ENCODE measurements at places on chromosomes 4 and X. TPM values are rescaled to one million over a fixed set of nuclear protein-coding genes. Genes with fewer than 3 reads are reported as not detected.

SASH3 gene
- total RNA-seq, result not detected

DNA sequence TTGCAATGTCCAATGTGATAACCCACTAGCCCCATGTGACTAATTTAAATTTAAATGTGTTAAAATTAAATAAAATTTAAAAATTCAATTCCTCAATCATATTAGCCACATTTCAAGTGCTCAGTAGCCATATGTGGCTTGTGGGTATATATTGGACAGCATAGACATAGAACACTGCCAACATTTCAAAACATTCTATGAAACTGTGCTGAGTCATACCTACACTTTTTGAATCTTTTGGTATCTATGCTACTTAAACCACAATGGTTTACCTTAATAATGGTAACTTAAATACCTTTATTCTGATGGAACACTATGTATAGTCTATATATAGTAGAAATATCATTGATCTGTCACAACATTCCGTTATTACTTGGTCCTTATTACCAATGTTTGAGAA is 223.4 kb upstream of the ATOH1 start:
- no peaks in the 10 kb centered on the region for H3K36me3 ChIP-seq
- no peaks in the 10 kb centered on the region for H3K27me3 ChIP-seq
- no peak overlapping the region for H3K4me3 ChIP-seq
- no peak overlapping the region for H3K27ac ChIP-seq
- no peak for DNase-seq

GRCh38 chr4:107036584-107037198 is 578 bp upstream of the DKK2 start:
- H3K4me3 ChIP-seq, result peak overlapping the region; percentile 98
- H3K4me1 ChIP-seq, result peaks cover 44% of the 10 kb centered on the region
- H3K36me3 ChIP-seq, result no peaks in the 10 kb centered on the region
- peak; percentile 75 for DNase-seq

GRCh38 chr4:182225257-182225852 is 17.8 kb upstream of the TENM3 start:
- no peak overlapping the region for H3K4me3 ChIP-seq
- no peak for DNase-seq
- no peak overlapping the region for H3K27ac ChIP-seq

DNA sequence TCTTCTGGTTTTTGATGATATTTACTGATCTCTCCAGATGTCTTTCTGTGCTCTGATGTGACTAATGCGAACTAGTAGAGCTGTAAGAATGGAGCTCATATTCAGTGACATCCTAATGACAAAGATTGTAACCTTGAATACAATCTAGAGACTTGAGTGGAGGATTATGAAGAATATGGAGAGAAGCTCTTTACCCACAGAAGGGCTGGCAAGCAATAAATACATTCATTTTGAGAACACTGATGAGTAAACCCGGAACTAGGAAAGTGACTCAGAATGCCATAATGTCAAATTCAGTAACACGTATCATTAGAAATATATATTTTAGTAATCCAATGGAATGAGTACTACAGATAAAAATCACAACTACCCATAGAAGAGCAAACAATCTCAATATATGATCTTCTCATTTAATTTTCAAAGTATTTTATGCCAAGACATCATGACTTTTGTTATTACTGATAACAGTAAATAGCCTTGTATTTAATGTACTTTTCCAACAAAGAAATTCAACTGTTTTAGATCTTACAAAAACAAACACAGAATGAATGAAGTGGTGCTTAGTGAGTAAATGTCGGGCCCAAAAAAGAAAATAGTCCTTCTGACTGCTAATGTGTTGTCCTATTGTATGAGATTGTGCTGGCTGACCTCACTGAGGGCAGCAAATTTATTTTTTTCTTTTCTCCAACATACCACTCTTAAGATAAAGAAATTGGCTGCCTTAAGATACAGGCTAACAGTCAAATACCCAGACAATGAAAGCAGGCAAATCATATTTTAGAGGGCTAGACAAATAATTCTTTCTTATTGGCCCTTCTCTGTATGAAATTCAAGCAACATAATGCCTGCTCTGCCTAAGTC is 49.2 kb upstream of the HDAC8 start:
- peaks cover 30% of the 10 kb centered on the region for H3K4me1 ChIP-seq
- H3K27me3 ChIP-seq, result no peaks in the 10 kb centered on the region
- peak overlapping the region; percentile 28 for H3K27ac ChIP-seq
- H3K36me3 ChIP-seq, result no peaks in the 10 kb centered on the region
- no peak for DNase-seq
- H3K4me3 ChIP-seq, result no peak overlapping the region

GRCh38 chrX:134948333-134949241 is 42.2 kb upstream of the SMIM10 start:
- no peaks in the 10 kb centered on the region for H3K27me3 ChIP-seq
- H3K27ac ChIP-seq, result peak overlapping the region; percentile 52
- H3K4me1 ChIP-seq, result no peaks in the 10 kb centered on the region
- H3K36me3 ChIP-seq, result no peaks in the 10 kb centered on the region

GRCh38 chr4:150942539-150942938 is 72.5 kb downstream of the LRBA start:
- no peak overlapping the region for H3K4me3 ChIP-seq
- DNase-seq, result no peak
- H3K36me3 ChIP-seq, result no peaks in the 10 kb centered on the region
- H3K4me1 ChIP-seq, result peaks cover 4% of the 10 kb centered on the region
- no peak overlapping the region for H3K27ac ChIP-seq
- no peaks in the 10 kb centered on the region for H3K27me3 ChIP-seq

SH2D1A gene
- total RNA-seq, result not detected

RPS6KA6 gene
- total RNA-seq, result 2.7 TPM

GRCh38 chrX:49876750-49877149 is 2.5 kb upstream of the USP27X start:
- no peak for DNase-seq
- peaks cover 2% of the 10 kb centered on the region for H3K36me3 ChIP-seq
- no peak overlapping the region for H3K27ac ChIP-seq
- H3K4me3 ChIP-seq, result no peak overlapping the region
- H3K27me3 ChIP-seq, result no peaks in the 10 kb centered on the region

- no peak overlapping the region for H3K4me3 ChIP-seq
- peak overlapping the region; percentile 30 for H3K27ac ChIP-seq
- peaks cover 6% of the 10 kb centered on the region for H3K27me3 ChIP-seq
- no peak for DNase-seq
- peaks cover 10% of the 10 kb centered on the region for H3K4me1 ChIP-seq
- H3K36me3 ChIP-seq, result no peaks in the 10 kb centered on the region
Observed at GRCh38 chr4:76365636-76366035, 55.3 kb downstream of the CCDC158 start.

MAOB gene
- 3.2 TPM for total RNA-seq

DNA sequence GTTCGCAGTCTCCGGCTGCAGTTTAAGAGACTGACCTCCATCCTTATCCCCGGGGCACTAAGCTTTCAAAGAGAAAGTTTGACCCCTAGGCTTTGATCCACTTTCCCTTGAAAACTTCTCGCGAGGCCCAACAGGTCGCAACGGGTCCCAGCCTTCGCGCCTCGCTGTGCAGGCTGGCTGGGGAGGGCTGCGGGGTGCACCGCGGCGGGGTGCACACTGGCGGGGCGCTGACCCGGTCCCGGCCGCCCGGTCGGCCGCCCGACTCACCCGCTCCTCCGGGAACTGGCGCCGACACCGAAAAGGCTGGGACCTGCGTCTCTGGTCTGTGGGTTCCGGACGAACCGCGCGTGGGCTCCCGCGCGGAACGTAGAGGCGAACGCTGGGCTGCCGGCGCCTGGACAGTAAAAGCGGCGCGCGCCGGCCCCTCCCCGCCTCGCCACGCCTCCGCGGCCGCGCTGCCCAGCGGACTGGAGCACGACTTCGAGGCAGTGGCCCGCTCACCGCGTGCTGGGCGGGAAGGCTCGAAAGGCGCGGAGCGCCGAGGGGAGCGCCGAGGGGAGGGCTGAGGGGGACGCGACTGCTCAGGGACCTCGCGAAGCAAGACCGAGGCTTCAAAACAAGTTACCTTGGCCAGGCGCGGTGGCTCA is at the start of gene TAF7L:
Gene TAF7L, minus strand, starts transcription at position 378 of the 647 bp plus-strand sequence. CDS start 3,791 bp downstream, outside the sequence.
- no peak within 1 kb of the TSS for H3K27ac ChIP-seq
- no peak for DNase-seq
- H3K27me3 ChIP-seq, result no peaks in the 10 kb centered on the region
- no peaks in the 10 kb centered on the region for H3K4me1 ChIP-seq

Data from chondrocyte (in vitro differentiated cells).